OCI-LY7 (cell line): ENCODE measurements at places on chromosomes 7 and 10. TPM values are rescaled to one million over a fixed set of nuclear protein-coding genes. Genes with fewer than 3 reads are reported as not detected.

DNA sequence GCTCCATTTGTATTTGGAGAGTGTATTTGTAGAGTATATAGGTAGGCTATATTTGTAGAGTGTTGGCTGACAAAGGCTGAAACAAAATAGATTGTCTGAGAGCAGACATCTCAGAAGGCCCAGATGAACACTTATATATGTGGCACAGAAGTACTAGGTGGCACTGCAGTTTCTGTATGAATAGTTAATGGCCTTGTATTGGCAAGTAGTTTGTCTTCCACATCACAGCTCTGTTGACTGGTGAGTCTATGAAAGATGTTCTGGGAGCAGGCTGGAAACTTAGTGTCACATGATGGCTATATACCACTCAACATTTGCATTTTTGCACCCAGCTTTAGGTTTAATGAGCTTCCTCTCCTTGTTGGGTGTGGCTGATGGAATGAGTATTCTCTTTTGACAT, 51.9 kb downstream of the CCNY start:
- DNase-seq, result no peak

Gene GDF2
- not detected in 2 replicates for total RNA-seq

- no peak for DNase-seq
These were observed 119.2 kb downstream of the SFMBT2 start for GRCh38 chr10:7291487-7292270.

DNA sequence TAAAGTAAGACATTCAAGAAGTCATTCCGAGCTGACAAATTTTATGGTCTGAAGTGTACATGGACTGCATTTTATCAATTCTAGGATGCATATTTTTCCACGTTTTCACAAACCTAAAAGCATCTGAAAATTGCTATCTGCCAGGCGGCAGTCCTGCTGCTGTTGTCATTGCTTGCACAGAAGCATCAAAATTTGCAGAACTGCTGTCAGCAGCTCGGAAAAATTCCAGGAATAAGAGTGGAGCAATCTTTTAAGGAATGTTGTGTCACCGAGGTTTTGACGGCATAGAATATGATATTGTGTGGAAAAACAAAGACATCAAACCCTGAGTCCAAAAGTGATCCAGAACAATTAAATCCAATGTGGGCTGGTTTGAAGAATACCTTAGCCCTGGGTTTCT, 61.4 kb downstream of the CHCHD3 start:
- no peak for DNase-seq

- DNase-seq, result no peak
These were observed 11.9 kb downstream of the CDH23 start for GRCh38 chr10:71408436-71409225.

- DNase-seq, result no peak
These were observed 191.1 kb upstream of the ADO start for GRCh38 chr10:62613424-62613823.

DNA sequence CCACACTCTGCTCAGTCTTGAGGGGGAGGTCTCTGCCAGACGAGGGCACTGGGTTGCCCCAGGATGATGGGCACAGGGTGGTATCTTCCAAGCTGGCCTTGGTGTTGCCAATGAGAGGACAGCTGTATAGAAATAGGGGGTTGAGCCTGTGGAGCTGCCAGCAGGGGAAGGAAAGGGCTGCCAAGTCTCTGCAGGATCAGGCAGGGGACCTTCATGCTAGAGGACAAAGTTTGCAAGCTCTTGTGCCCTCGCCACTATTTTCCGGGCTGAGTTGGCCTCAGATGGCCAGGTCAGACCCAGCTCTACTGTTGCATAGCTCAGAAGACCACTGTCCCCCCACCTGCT, 68.7 kb downstream of the ARHGAP22 start:
- no peak for DNase-seq

DNA sequence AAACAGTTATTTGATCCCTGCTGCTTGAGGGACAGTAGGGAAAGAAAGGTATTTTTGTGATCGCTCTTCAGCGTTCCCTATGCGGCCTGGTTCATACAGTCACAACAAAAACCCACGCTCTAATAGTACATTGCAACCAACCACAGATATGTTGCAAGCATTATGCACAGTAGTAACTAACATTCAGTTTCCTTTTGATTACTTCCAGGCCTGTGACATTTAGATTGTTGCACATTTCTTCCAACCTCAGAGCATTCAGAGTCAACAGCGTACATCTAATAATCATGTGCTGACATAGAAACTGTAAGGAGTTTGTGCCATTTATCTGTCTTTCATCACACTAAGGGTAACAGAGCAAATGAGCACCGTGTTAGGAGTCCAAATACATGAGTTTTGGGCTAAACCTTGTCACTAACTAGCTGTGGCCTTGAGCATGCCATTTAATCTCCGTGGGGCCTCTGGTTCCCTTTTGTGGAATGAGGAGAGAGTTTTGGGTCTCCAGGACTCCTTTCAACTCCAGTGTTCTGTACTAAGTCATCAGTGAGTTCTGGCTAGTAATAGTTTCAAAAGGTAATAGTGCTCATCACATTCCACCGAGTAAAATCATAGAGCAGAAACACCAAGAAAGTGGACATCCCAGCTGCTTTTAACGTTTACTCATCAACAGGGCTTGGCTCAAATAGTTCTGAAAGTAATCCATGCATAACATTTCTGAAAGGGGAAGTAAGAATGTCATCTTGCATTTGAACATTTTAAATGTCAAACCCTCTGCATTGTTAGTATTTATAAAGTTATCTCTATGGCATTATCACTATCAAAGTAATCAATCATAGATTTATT, 99.0 kb upstream of the FZD1 start:
- peak; percentile 56 for DNase-seq

- no peak for DNase-seq
These were observed 68.3 kb downstream of the PRKAG2 start for GRCh38 chr7:151808400-151809145.

GRCh38 chr10:128286762-128287500, 160.7 kb upstream of the MKI67 start:
- DNase-seq, result no peak

GRCh38 chr7:128005117-128005516, 26.1 kb downstream of the LRRC4 start:
- DNase-seq, result peak; percentile 76

Gene POLR2J
- total RNA-seq, result 62.9 and 68.6 TPM in 2 replicates

Gene STK17A
- total RNA-seq, result 25.8 and 31.0 TPM in 2 replicates

Gene PTPN12
- total RNA-seq, result 18.9 and 19.1 TPM in 2 replicates

DNA sequence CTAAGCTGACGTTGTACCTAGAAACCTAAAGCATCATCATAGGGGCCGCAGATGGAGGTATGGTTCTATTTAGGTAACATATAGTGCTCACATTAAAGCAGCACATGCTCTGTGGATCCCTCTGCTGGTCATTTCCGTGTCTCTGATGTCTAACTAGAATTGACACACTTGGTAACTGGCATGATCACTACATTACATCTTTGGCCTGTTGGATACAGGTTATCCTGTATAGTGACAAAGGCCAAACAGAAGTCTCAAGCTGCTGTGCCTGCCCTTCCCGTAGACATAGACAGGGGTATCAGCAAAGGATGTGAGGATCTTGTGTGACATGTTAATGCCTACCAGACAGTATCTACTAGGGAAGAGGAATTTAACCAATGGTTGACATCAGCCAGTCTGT, 51.2 kb downstream of the KIF5B start:
- peak; percentile 61 for DNase-seq

DNA sequence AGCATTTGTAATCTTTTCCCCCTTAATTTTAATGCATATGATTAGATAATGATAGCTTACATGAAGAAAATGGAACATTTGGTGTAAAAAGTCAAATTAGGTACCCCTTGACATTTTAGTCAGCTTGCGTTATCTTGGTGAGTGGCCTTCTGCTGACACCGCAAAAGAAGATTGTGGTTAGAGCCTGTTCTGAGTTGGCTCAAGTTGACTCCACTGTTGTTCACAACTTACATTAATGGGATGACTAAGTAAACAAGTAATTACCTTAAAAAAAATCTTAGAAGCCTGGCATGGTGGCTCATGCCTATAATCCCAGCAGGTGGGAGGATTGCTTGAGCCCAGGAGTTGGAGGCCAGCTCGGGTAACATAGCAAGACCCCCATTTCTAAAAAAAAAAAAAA, 24.2 kb downstream of the TRRAP start:
- no peak for DNase-seq

GRCh38 chr7:18386607-18387006, 108.9 kb upstream of the HDAC9 start:
- DNase-seq, result no peak

Gene FIS1
- total RNA-seq, result 93.4 and 102 TPM in 2 replicates

- no peak for DNase-seq
These were observed 62.8 kb downstream of the PDZD8 start for GRCh38 chr10:117312430-117312829.

DNA sequence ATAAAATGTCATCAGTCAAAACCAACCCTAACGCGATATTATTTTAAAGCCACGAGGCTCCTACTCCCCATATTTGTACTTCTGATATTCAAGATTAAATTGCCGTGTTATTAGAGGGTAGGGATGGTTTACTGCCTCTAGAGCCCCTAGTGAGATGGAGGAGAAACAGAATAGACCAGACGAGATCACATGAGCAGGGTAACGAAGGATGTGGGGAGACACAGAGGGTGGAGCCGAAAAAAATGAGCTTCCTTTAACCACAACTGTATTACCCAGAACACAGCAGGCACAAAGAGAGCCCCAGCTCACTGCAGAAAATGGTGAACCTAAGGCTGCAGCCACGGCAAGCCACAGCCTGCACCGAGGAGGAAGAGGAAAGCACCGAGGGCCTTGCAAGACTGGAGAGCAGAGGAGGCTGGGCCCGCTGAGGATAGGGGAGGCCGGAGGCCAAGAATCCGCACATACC, 14.3 kb downstream of the ZC3HAV1 start:
- DNase-seq, result peak; percentile 90

DNA sequence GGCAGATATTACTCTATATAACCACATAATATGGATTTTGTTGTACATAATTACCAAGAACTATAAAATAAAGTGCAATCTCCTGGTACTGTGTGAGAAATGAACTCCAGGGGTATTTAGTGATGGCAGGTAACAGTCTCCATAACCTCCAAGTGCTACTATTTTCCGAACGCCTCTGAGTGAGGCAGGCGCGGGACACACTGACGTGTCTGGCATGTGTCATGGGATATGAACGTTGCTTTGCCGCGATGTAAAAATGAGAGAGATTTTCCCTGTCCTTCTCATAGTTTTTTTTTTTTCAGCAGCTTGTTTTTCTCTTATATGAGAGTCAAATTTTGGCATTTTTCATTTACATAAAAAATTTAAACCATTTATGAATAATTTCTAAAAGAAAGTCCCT, 3.6 kb downstream of the ADARB2 start:
- DNase-seq, result no peak

Gene CYP3A5
- not detected in 2 replicates for total RNA-seq

GRCh38 chr7:6271060-6271658, 1.3 kb downstream of the CYTH3 start:
- no peak for DNase-seq

- DNase-seq, result no peak
These were observed 322.6 kb upstream of the SEMA3D start for GRCh38 chr7:85509476-85509875.

Gene BLNK
- 182 and 201 TPM in 2 replicates for total RNA-seq

DNA sequence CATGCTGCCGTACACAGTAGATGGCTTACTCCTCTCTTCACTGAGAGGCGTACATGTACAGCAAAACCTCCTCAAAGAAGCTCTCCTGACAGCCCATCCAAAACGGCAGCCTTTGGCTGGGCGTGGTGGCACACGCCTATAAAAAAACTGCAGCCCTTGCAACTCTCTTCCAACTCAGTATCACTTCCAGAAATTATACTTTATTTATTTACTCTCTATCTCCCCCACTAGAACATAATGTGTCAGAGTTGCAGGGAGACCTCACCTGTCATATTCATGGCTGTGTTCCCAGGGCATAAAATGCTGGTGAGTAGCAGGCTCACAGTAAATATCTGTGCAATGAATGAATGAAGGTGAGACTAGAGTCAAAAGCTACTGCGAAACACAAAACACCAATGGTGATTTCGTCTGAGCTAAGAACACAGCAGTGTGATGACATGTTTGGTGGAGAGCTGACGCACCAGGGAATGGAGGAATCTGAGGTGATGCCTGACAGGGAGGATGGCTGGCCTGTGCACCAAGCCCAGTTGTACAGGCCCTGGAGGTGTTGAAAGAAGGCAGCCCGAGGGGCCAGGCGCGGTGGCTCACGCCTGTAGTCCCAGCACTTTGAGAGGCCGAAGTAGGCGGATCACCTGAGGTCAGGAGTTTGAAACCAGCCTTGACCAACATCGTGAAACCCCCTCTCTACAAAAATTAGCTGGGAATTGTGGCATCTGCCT, 55.3 kb downstream of the COBL start:
- no peak for DNase-seq

Gene GPC2
- 23.2 and 31.7 TPM in 2 replicates for total RNA-seq

GRCh38 chr10:101839416-101840063, 4.1 kb downstream of the KCNIP2 start:
- no peak for DNase-seq

- no peak for DNase-seq
These were observed 19.3 kb downstream of the MYO1G start for GRCh38 chr7:44959433-44959951.

DNA sequence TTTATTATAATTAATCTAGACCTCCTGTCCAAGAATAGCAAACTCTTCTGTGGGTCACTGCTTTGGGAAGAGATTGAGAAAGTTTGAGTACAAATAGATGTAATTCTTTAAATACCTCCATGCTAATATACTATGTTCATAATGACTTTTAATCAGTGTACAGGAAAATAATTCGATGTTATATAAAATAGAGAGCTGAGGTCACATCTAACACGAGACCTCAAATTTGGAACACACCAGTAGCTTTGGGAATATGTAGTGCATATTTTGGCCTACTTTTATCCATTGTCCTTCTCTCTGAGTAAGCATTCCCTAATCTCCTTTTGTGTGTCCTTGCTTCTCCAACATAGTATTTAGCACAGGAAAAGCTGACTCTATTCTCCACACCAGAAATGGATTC, 27.3 kb upstream of the CABCOCO1 start:
- DNase-seq, result no peak

Gene C10orf120
- not detected in 2 replicates for total RNA-seq

DNA sequence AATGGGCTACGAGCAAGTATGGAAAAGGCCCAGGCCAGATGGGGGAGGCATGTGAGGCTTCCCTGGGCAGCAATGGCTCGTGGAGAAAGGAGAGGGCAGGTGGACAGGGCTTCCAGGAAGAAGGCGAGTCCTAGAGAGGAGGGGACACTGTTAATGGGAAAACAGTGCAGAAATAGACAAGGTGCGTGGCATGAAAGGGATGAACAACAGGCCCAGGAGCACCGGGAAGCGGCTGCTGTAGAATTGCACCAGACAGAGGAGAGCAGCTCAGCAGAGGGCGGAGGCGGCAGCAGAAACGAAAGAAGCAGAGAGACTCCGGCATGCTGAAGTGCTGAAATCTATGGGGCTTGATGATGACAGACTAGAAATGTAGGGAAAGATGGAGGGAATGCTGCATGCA, 102.1 kb downstream of the PIP4K2A start:
- no peak for DNase-seq

DNA sequence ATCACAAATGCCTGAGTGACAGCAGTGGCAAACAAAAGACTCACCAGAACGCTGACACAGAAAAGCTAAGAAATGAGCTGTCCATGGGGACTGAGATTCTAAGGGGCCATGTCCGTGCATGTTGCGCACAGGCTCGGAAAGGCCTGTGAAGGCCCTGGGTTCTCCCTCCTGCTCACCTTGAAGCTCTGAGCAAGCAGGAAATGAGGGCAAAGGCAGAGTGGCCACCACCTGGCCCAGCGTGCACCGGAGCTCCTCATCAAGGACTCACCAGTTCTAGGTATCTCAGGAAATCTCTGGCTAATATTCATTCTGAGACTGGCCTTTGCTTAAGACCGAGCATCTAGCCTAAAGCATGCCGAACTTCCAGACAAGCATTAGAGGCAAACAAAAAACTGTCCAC, 52.7 kb downstream of the MAD1L1 start:
- DNase-seq, result no peak

GRCh38 chr10:44049301-44050015, 335.4 kb downstream of the CXCL12 start:
- DNase-seq, result no peak

Gene C10orf53
- not detected in 2 replicates for total RNA-seq
